ENCODE measurements at places on chromosomes 5 and 9. TPM values are rescaled to one million over a fixed set of nuclear protein-coding genes. Genes with fewer than 3 reads are reported as not detected.

Gene SPATA31D4
- total RNA-seq, result not detected

Gene SOX30
- total RNA-seq, result 0.55 TPM

Gene ZNF883
- 3.0 TPM for total RNA-seq

Gene DRD1
- total RNA-seq, result not detected

GRCh38 chr5:168875832-168876231, 296.7 kb upstream of the PANK3 start:
- no peak overlapping the region for H3K27ac ChIP-seq
- H3K36me3 ChIP-seq, result no peaks in the 10 kb centered on the region
- H3K4me3 ChIP-seq, result no peak overlapping the region
- no peaks in the 10 kb centered on the region for H3K27me3 ChIP-seq

DNA sequence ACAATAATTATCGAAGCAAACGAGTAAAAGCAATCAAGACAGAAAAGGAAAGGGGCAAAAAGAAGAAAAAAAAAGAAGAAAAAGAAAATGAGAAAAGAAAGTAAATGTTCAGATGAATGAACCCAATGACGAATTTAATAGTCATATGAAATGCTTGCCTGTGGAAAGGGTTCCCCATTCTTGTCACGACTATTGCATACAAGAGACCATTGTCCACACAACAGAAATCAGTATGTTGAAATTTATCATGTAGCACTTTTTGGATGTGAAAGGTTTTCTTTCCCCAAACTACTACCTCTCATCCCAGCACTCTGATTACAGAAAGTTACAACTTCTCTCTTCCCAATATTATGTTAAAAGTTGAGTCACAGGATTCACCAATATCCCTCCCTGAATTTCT, 162.4 kb downstream of the ZDHHC21 start:
- no peaks in the 10 kb centered on the region for H3K27me3 ChIP-seq
- H3K27ac ChIP-seq, result no peak overlapping the region
- H3K4me1 ChIP-seq, result no peaks in the 10 kb centered on the region
- no peak overlapping the region for H3K4me3 ChIP-seq
- DNase-seq, result no peak

DNA sequence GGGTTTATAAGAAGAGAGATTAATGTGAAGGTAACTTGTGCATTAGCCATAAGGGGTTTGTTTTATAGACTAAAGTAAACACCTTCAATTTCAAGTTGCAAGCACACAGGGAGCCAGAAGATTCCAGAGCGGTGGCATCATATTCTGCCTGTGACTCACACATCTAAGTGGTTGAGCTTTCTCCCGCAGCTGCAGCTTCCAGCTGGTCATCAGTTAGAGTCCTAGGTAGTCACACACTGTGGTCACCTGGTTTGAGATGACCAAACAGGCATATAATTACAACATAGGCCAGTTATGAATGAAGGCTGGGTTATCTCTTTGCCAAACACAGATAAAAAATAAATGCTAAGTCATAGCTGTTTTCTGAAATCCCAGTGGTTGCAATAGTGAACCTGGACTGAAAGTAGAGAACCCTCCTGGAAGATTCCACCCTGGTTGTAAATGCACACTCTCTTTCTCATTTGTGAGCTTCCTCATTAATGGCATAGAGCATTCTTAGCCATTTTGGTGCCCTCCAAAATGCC, 171.3 kb downstream of the GDNF start:
- H3K36me3 ChIP-seq, result no peaks in the 10 kb centered on the region
- H3K4me3 ChIP-seq, result no peak overlapping the region
- DNase-seq, result peak; percentile 89
- peaks cover 53% of the 10 kb centered on the region for H3K4me1 ChIP-seq
- peak overlapping the region; percentile 71 for H3K27ac ChIP-seq

DNA sequence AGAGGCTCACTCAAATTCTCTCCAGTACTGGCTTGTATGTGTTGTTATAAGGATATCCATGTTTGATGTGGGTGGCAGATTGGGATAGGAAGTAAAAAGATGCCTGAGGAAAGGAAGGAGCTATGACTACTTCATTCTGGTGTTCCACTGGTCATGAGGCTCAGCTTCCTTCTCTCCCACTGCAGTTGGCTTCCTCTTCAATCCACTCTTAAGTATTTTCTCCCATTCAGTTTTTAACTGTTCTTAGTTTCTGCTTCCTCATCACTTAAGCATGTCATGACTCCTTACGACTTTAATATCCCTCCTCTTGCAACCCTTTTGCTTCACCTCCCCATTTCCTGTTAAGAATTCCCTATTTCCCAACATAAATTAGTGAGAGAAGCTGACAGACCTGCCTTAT, 81.1 kb downstream of the PJA2 start:
- no peaks in the 10 kb centered on the region for H3K27me3 ChIP-seq
- peaks cover 52% of the 10 kb centered on the region for H3K4me1 ChIP-seq
- no peaks in the 10 kb centered on the region for H3K36me3 ChIP-seq
- H3K27ac ChIP-seq, result peak overlapping the region; percentile 83

GRCh38 chr5:73902327-73903051, 276.5 kb downstream of the ARHGEF28 start:
- no peaks in the 10 kb centered on the region for H3K4me1 ChIP-seq
- H3K27ac ChIP-seq, result no peak overlapping the region
- H3K36me3 ChIP-seq, result no peaks in the 10 kb centered on the region
- no peaks in the 10 kb centered on the region for H3K27me3 ChIP-seq
- no peak overlapping the region for H3K4me3 ChIP-seq

DNA sequence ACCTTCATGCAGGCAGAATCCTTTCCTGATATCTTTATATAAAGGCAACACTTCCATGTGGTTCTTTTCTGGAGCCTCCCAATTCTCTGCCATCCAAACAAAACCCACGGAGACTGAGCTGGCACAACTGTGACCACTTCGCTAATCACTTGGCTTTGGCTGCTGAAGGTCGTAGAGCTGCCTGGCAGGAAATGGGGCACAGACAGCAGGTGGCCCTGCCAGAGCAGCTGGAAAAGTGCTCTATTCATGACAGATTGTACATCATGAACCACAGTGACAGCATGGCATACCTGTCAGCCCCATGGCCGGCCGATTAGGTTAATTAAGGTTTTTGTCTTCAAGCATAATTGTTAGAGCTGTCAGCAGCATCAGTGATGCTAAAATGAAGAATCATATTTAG, 141.9 kb upstream of the ANKRD55 start:
- H3K4me1 ChIP-seq, result no peaks in the 10 kb centered on the region
- H3K36me3 ChIP-seq, result no peaks in the 10 kb centered on the region
- H3K27me3 ChIP-seq, result no peaks in the 10 kb centered on the region
- H3K27ac ChIP-seq, result no peak overlapping the region

DNA sequence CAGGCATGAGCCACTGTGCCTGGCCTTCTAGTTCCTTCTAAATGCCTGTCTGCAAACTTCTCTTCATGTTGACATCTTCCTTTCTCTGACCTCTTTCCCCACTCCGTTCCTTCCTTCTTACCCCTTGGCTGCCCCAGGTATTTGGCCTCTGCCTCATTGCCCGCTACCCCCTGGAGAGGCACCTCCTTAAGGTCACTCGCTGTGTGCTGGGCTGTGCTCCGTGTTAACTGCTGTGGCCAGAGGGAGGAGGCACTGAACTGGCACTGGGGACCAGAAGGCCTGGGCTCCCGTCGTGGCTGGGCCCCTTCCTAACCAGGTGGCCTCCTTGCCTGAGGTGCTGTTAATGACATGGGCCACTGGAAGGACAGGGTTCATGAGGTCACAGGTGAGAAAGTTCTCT, 39.4 kb downstream of the LAMC3 start:
- no peaks in the 10 kb centered on the region for H3K36me3 ChIP-seq
- H3K27ac ChIP-seq, result no peak overlapping the region
- H3K4me1 ChIP-seq, result peaks cover 6% of the 10 kb centered on the region
- no peak overlapping the region for H3K4me3 ChIP-seq
- no peaks in the 10 kb centered on the region for H3K27me3 ChIP-seq

DNA sequence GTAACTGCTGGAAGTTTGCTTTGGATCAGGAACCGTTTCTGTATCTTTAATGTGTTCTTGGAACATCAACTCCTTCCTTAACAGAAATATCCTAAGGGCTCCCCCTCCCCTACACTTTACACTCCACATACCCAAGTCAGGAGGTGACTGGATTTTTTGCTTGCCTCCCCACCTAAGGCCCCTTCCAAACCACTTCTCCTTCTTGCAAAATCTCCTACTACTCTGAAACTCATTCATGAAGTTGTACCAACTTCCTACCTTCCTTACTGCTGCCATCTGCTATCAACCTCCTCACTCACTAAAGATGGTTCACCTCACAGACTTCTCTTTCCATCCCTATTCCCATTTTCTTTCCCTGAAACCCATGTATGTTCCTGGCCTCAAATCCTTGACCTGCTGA, 16.1 kb downstream of the TXN start:
- no peak for DNase-seq
- no peaks in the 10 kb centered on the region for H3K27me3 ChIP-seq
- no peak overlapping the region for H3K27ac ChIP-seq
- no peak overlapping the region for H3K4me3 ChIP-seq

- no peaks in the 10 kb centered on the region for H3K27me3 ChIP-seq
- H3K4me3 ChIP-seq, result no peak overlapping the region
- DNase-seq, result no peak
- H3K27ac ChIP-seq, result no peak overlapping the region
- no peaks in the 10 kb centered on the region for H3K36me3 ChIP-seq
Measured at GRCh38 chr5:10470669-10471068, 29.0 kb downstream of the ROPN1L start.

DNA sequence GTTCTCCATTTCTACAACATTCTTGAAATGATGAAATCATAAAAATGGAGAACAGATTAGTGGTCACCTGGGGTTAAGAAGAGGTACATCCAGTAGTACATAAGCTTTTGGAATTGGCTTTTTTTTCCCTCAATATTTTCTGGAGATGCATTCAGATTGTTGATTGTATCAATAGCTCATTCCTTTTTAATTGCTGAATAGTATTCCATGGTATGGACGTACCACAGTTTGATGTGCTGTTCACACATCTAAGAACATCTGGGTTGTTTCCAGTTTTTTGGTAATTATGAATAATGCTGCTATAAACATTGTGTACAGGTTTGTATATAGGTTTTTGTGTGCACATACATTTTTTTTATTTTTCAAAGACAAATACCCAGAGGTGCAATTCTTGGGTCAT, 130.0 kb downstream of the PPP2R2B start:
- H3K27me3 ChIP-seq, result no peaks in the 10 kb centered on the region
- no peak overlapping the region for H3K27ac ChIP-seq
- DNase-seq, result no peak
- no peak overlapping the region for H3K4me3 ChIP-seq
- H3K4me1 ChIP-seq, result no peaks in the 10 kb centered on the region

DNA sequence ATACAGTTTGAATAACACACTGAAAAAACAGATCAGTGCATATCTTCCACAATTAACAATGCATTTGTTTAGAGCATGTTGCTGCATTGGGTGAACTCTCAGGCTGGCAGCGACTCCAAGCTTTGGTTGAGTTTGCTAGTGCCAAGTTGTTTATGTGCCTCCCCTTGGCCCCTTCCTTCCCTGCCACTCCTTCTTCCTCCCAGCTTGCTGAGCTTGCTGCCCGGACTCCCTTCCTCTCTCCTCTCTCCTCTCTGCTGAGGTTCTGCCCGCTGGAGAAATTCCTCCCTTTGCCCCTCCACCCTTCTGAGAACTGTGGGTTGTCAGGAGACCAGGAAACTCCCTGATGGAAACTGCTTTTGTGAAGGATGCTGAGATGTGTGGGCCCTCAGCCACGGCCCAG, 247.3 kb downstream of the PDZD2 start:
- no peaks in the 10 kb centered on the region for H3K27me3 ChIP-seq
- H3K4me3 ChIP-seq, result no peak overlapping the region
- no peak overlapping the region for H3K27ac ChIP-seq
- no peak for DNase-seq

GRCh38 chr9:6000955-6001354, 14.5 kb downstream of the RANBP6 start:
- H3K27ac ChIP-seq, result no peak overlapping the region
- H3K36me3 ChIP-seq, result no peaks in the 10 kb centered on the region
- H3K4me3 ChIP-seq, result no peak overlapping the region
- no peaks in the 10 kb centered on the region for H3K27me3 ChIP-seq

- H3K27me3 ChIP-seq, result no peaks in the 10 kb centered on the region
- H3K4me1 ChIP-seq, result no peaks in the 10 kb centered on the region
- no peak overlapping the region for H3K4me3 ChIP-seq
- peak; percentile 96 for DNase-seq
- H3K36me3 ChIP-seq, result no peaks in the 10 kb centered on the region
Measured at GRCh38 chr5:177094224-177095087, 7.7 kb downstream of the FGFR4 start.

DNA sequence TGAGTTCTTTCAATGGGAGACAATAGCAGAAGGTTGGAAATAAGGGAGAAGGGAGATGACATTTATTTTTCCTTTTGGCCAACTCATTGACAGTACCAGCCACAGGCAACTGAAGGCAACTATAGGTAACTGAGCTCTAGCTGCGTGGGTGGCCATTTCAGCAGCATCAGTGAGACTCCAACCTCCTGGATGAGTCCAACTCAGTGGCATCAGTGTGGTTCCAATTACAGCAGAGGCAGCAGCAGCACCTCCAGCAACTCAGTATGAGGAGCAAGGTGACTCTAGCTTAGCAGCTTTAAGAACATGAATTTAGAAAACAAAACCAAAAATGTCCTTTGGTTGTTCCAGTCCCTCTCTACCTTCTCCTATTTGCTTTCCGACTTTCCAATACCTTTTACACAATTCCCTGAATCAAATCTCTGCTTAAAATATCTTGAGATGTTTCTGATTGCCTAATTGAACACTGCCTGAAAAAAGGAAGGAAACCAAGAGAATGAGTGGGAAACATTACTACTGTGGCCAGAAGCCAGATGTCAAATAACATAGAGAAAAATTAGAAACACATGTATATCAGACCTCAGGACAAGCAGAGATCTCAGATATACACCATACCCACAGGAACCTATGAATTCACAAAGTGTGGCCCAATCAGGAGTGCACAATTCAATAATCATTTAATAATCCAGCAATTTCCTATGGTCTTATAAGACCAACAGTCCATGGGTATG, 166.5 kb upstream of the RORB start:
- no peaks in the 10 kb centered on the region for H3K36me3 ChIP-seq
- no peak overlapping the region for H3K27ac ChIP-seq
- DNase-seq, result no peak
- no peaks in the 10 kb centered on the region for H3K27me3 ChIP-seq

DNA sequence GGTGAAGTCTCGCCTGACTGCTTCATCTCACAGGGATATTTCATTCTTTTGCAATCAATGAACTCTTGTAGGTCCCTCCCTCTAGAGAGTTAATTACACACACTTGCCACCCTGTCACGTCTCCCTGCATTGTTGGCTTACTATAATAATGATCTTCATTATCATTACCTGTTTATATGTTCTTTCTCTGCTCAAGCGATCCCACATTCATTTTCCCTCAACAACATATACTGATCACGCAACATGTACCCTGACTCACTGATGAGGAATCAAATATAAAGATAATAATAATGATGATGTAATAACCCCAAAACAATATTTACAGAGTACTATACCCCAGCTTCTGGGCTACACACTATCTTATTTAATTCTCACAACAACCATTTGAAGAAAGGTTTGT, 88.5 kb downstream of the FEM1C start:
- no peaks in the 10 kb centered on the region for H3K36me3 ChIP-seq
- H3K27ac ChIP-seq, result no peak overlapping the region
- H3K27me3 ChIP-seq, result no peaks in the 10 kb centered on the region

DNA sequence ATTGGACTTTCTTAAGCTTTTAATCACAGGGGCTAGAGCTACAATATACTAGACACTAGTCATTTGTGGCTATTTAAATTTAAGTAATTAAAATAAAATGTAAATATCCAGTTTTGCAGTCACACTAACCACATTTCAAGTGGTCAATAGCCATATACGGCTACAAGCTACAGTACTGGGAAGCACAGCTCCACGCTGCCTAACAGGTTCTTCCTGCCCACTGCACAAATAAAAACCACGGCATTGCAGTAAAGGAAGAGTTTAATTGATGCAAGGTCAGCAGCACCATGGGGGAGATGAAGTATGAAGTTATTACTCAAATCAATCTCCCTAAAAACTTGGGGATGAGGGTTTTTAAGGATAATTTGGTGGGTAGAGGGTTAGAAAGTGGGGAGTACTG, 134.1 kb downstream of the LURAP1L start:
- no peaks in the 10 kb centered on the region for H3K4me1 ChIP-seq
- no peak overlapping the region for H3K4me3 ChIP-seq
- no peaks in the 10 kb centered on the region for H3K27me3 ChIP-seq
- H3K36me3 ChIP-seq, result no peaks in the 10 kb centered on the region
